ENCODE measurements at places on chromosomes 13 and 19. TPM values are rescaled to one million over a fixed set of nuclear protein-coding genes. Genes with fewer than 3 reads are reported as not detected.

SLC10A2 gene
- total RNA-seq: not detected

KRTDAP gene
- total RNA-seq: not detected

C13orf46 gene
- 1.8 TPM for total RNA-seq

CFAP97D2 gene
- not detected for total RNA-seq

FCGBP gene
- total RNA-seq: 3.6 TPM

GRCh38 chr19:13051557-13052165 is 51.0 kb downstream of the LYL1 start:
- H3K36me3 ChIP-seq: no peaks in the 10 kb centered on the region
- peak overlapping the region; percentile 28 for H3K4me3 ChIP-seq
- no peak overlapping the region for H3K27ac ChIP-seq
- H3K4me1 ChIP-seq: peaks cover 3% of the 10 kb centered on the region

- no peak for DNase-seq
- no peaks in the 10 kb centered on the region for H3K36me3 ChIP-seq
- peaks cover 69% of the 10 kb centered on the region for H3K27me3 ChIP-seq
- H3K4me3 ChIP-seq: no peak overlapping the region
These were observed 6.4 kb downstream of the CCDC8 start for GRCh38 chr19:46406976-46407375.

DNA sequence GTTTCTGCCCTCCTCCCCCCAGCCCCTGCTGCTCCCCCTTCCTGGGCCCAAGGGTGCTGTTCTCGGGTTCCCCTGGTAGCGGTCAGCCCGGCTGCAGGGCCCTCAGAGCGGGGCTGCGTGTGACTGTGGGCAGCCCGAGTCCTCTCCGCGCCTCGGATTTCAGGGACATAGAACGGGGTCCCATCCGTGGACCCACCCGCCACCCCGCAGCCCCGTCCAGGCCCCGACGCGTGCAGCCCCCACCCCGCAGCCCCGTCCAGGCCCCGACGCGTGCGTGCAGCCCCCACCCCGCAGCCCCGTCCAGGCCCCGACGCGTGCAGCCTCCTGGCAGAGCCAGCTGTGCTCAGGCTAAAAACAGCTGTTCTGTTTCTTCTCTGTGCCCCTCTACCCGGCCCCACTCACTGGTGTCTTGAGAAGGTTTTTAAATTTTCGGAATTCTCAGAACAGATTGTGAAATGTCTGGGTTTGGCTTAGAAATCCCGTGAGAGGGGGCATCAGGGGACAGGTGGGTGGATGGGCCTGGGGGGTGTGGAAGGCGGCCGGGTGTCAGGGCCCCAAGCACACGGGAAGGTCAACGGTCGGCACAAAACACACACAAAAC is 5.5 kb upstream of the PRTN3 start:
- H3K27me3 ChIP-seq: peaks cover 7% of the 10 kb centered on the region
- peaks cover 3% of the 10 kb centered on the region for H3K4me1 ChIP-seq
- DNase-seq: no peak

DNA sequence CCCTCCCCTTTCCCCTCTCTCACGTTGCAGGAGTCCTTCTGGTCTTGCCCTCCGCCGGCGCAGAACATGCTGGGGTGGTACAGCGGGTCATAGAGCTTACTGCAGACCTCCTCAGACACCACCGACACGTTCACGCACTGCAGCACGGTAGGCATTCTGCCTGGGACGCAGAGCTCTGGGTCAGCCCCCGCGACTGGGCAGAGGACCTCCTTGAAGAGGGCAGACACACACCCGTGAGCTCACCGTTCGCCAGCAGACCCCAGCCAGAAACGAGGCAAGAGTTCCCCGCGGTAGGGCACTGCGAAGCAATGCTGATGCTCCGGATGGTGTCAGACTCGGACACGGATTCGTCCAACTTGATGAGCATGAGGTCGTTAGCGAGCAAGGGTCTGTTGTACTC is 2.9 kb downstream of the KLK4 start:
- H3K36me3 ChIP-seq: no peaks in the 10 kb centered on the region
- H3K27ac ChIP-seq: no peak overlapping the region
- no peak for DNase-seq

DNA sequence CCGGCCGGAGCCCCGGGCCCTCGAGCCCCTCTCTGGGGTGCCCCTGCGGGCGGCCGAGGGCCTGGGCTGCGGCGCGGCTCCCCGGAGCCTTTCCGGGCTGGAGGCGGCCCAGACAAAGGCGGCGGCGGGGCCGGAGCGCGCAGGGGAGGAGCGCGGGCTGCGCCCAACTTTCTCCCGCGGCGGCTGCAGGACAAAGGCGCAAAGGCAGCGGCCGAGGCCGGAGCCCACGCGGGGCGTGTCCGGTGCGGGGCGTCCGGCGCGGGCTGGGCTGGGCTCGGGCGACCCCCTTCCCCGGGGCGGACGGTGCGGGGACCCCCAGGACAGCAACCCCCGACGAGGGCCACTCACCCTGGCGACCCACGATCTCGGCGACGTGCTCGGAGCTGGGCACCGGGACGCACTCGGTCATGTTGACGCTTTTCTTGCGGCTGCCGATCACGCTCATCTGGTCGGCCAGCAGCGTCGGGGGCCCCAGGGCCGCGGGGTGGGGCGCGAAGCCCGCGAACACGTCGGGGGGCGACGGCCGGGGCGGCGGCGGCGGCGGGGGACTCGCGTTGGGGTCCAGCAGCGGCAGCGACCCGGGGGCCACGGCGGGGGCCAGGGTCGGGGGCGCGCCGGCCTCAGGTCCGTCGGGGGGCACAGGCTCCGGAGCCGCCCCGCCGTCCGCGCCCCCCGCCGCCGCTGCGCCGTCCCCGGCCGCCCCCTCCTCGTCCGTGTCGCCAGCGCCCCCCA is 843 bp downstream of the MEX3D start:
- no peaks in the 10 kb centered on the region for H3K4me1 ChIP-seq
- no peaks in the 10 kb centered on the region for H3K36me3 ChIP-seq
- DNase-seq: no peak
- H3K4me3 ChIP-seq: peak overlapping the region; percentile 43

DNA sequence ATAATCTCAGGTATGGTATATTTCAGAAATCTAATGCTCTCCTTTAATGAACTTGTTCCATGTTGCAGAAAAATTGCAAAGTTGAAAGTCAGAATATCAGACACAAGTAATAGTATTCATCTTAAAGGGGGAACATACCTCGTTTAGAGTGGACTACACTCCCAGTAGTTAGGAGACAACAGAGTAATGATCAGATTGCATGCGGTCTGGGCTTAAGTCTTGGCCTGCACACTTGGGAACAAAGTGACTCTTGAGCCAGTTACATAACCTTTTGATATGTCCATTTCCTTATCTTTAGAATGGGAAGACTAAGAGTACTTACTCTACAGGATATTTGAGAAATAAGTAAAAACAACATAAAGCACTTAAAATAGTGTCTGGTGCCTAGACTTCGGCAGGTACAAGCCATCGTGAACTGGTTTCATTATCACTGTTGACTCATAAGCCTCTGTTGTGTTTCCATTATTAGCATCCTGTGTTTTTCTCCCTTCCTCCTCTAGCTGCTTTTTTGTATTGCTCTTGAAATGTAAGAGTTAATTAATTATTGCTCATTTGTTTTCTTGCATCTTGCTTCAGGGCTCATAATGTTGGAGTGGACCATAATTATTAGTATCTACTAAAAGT is 53.0 kb downstream of the DPY19L3 start:
- H3K4me3 ChIP-seq: no peak overlapping the region
- H3K27ac ChIP-seq: no peak overlapping the region
- H3K4me1 ChIP-seq: peaks cover 19% of the 10 kb centered on the region
- H3K27me3 ChIP-seq: no peaks in the 10 kb centered on the region
- H3K36me3 ChIP-seq: peaks cover 8% of the 10 kb centered on the region

DNA sequence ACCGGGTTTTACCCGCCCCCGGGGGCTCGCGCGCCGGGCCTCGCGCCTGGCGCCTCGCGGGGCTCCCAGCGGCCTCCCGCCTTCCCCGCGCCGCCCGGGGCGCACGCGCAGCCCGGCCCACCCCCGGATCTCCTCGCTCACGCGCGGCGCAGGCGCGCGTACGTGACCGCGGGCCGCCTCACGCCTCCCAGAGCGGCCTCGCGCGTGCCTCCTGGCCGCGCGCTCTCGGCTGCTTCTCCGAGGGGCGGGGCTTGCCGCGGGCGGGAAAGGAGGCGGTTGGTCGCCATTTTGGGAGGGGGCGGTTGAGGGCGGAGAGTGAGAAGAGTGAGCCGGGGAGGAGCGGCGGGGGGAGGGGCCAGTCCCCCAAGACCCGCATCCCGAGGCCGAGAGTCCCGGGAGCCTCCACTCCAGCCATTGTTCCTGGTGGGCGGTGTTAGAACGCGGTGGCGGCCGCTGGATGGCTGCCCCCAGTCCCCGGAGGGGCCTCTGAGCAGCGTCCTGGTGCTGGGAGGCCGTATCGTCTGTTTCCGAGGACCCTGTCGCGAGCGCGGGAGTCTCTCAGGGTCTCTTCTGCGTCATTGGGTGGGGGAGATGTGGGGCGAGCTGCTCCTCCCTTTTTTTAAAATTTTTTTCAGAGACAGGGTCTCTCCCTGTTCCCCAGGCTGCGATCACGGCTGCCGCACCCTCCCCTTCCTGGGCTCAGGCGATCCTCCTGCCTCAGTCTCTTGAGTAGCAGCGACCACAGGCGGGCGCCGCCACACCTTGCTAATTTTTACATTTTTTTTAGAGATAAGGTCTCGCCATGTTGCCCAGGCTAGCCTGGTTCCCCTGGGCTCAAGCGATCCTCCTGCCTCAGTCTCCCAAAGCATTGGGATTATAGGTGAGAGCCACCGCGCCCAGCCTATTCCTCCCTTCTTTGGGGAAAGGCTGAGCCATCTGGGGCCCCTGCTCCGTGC is at the start of gene ZNF541:
ZNF541 (minus strand) TSS at position 78 of the 956 bp plus-strand sequence. CDS start 17,292 bp downstream, outside the sequence.
- H3K4me3 ChIP-seq: peak within 1 kb of the TSS; percentile 12
- peak; percentile 85 for DNase-seq
- no peaks in the 10 kb centered on the region for H3K36me3 ChIP-seq
- H3K27ac ChIP-seq: no peak within 1 kb of the TSS
- peaks cover 18% of the 10 kb centered on the region for H3K4me1 ChIP-seq

DNA sequence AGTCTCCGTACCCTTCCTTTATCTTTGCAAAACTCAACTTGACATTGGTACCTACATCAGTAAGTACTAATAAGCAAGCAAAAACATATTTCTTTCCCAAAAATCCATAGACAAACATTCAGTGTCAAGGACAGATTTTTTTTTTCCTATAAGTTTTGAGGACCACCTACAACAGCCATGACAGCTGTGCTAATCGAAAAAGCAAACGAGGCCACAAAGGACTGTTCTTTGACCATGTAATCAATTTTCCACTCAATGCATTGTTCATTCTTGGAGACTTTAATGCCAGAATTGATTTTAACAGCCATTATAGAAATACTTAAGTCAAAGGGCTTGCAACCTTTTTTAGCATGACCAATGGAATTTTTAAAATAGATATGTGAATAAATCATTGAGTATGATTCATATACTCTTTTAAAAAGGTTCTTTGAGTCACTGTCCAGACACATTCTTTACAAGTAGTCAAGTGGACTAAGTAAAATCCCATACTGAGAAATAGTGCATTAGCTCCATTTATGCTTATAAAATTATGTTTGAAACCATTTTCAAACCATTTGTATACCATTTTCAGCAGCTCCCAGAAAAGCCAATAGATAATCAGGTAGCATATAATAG is 323.9 kb downstream of the MZT1 start:
- H3K4me1 ChIP-seq: no peaks in the 10 kb centered on the region
- H3K27me3 ChIP-seq: no peaks in the 10 kb centered on the region
- H3K27ac ChIP-seq: no peak overlapping the region

GRCh38 chr13:72960114-72960513 is 98.7 kb upstream of the KLF5 start:
- peaks cover 22% of the 10 kb centered on the region for H3K36me3 ChIP-seq
- no peak overlapping the region for H3K4me3 ChIP-seq
- H3K4me1 ChIP-seq: no peaks in the 10 kb centered on the region
- no peaks in the 10 kb centered on the region for H3K27me3 ChIP-seq
- DNase-seq: no peak

DNA sequence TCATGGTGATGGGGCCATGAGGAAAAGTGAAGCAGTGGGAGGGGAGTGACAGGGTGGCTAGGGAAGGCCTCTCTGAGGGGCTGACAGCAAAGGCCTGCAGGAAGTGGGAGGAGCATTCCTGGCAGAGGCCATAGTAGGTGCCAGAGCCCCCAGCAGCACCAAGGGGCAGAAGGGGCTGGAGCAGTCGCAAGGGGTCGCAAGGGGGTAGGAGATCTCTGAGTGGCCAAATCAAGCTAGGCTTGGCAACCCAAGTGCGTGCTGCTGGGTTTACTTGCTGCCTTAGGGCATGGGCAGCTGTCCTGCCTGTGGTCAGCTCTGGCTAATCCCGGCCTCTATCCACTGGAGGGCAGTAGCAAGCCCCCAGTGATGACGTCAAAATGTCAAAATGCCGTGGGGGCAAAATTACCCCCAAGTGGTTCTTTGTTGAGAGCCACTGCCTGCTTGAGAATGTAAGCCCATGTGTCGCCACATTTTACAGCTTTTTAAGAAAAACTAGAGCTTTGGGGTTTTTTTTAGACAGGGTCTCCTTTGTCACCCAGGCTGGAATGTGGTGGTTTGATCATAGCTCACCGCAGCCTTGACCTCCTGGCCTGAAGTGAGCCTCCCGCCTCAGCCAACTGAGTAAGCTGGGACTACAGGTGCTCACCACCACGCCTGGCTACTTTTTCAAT is 11.8 kb downstream of the CCDC97 start:
- no peak for DNase-seq
- no peaks in the 10 kb centered on the region for H3K27me3 ChIP-seq
- H3K27ac ChIP-seq: peak overlapping the region; percentile 47
- H3K4me3 ChIP-seq: no peak overlapping the region

GRCh38 chr13:107867701-107868661 is 347.4 kb downstream of the LIG4 start:
- H3K36me3 ChIP-seq: no peaks in the 10 kb centered on the region
- peaks cover 32% of the 10 kb centered on the region for H3K27me3 ChIP-seq
- no peak overlapping the region for H3K27ac ChIP-seq
- peaks cover 9% of the 10 kb centered on the region for H3K4me1 ChIP-seq
- DNase-seq: no peak

Measured in activated CD4-positive, alpha-beta memory T cell treated with anti-CD3 and anti-CD28 coated beads for 36 hours (primary cell).